ENCODE measurements at places on chromosomes 4 and X.

DNA sequence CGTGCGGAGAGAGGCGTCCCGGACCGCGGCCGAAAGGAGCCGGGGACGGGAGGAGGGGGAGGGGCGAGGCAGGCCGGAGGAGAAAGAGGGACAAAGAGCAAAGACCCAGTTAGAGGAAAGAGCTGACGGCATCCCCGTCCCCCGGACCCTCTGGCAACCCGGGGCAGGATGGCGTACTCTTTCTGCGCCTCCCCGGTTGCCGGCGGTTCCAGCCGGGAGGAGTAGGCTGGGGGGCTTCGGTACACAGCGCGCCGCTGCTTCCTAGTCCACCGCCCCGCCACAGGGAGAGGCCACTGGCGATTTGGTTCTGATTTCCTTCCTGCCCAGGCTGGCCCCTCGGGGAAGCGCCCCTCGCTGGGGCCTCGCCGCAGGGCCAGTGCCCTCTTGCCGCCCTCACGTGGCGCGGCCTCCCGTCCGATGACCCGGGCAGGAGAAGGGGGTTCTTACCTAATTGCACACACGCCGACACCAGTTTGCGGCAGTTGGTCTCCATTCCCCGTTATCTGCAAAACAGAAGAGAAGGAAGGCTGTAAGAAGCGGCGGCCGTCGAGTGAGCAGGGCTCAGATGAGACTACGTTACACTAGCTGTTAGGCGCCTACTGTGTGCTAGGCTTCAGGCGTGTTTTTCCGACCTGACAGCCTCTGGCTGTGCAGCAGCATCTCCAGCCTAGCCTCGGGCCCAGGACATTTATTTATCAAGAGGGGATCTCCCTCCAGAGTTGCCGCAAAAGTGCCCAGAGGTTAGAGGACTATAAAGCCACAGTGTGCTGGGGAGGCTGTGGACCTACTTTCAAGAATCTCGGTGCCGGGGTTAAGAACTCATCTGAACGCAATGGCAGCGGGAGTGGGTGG, 9.9 kb upstream of the PITX2 start:
- no peak for DNase-seq

- no peak for DNase-seq
Measured at GRCh38 chr4:61320631-61321030, 120.5 kb downstream of the ADGRL3 start.

- DNase-seq: no peak
Measured at GRCh38 chr4:79439489-79439888, 31.5 kb upstream of the GK2 start.

DNA sequence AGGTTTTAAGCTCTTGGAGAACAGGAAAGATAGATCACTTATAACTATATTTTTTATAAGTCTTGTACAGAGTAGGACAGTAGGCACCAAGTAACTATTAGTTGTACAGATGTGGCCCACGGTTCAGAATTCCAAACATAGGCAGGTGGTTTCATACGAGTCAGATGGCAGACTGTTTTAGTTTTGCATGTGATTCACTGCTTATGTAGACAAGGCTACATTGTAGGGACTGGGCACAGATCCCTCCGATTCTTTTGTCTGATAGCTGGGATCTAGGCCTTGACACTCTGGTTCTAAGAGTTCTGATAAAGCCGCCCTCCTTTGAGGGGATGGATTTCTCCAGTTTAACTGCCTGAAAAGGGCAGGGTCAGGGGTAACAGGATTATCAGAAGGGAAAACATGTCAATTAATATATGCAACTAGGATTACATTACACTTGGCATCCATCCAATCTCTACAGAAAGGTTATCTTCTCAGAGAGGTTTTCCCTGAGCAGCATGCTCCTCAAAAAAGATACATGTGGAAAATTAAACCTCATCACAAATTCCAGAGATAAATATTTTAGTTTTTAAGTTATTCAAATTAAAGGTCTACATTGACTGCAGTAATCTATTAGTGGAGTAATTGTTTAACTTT, 87.8 kb downstream of the SPRY1 start:
- DNase-seq: no peak

DNA sequence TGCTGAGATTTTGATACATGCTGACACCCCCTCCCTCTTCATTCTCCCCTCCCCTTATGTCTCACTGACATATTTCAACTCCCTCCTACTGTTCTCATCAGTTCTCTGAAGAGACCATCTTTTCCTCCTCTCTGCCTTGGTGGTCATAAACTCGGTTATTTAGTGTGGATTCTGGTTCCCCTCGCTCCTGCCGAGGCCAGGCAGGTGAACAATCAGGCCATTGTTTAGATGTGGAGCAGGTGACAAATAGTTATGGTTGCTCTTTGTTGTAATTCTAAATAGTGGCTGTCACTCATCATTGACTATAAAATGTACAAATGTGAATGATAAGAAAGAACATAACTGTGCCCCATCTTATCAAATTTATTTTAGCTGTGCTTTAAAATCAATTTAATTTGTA, 324.6 kb downstream of the BCOR start:
- DNase-seq: no peak

- no peak for DNase-seq
Measured at GRCh38 chr4:101280866-101281600, 66.3 kb downstream of the PPP3CA start.

Data from HuH-7 (cell line).